ENCODE measurements at places on chromosomes 7 and 10. TPM values are rescaled to one million over a fixed set of nuclear protein-coding genes. Genes with fewer than 3 reads are reported as not detected.

DNA sequence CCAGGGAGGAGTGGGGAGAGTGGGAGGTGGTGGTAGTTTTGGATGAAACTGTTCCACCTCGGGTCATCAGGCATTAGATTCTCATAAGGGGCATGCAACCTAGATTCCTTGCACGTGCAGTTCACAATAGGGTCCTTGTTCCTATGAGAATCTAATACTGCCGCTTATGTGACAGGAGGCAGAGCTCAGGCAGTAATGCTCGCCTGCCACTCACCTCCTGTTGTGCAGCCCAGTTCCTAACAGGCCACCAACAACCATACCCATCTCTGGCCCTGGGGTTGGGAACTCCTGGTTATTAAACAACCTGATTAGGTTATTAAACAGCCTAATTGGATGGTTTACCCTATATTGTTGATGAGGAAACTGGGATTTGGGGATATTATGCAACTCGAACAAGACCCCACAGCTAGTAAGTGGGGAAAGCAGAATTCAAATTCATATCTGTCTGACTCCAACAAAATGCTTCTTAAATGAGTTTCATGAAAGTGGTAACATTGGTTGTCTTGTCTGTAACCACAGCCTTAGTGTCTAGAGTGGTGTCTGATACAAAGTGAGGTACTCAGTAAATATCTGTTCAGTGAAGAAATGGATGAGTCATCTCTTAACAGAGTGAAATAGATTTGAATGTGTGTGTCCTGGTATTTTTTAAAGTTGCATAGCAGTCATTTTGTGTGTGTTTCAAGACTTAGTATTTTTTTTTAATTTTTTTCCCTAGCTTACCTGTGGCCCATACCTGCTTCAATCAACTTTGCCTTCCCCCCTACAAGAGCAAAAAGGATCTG lies 101.6 kb downstream of the HECTD2 start:
- no peak for DNase-seq

- no peak for DNase-seq
These were observed 32.0 kb upstream of the NRG3 start for GRCh38 chr10:81843042-81843441.

DNA sequence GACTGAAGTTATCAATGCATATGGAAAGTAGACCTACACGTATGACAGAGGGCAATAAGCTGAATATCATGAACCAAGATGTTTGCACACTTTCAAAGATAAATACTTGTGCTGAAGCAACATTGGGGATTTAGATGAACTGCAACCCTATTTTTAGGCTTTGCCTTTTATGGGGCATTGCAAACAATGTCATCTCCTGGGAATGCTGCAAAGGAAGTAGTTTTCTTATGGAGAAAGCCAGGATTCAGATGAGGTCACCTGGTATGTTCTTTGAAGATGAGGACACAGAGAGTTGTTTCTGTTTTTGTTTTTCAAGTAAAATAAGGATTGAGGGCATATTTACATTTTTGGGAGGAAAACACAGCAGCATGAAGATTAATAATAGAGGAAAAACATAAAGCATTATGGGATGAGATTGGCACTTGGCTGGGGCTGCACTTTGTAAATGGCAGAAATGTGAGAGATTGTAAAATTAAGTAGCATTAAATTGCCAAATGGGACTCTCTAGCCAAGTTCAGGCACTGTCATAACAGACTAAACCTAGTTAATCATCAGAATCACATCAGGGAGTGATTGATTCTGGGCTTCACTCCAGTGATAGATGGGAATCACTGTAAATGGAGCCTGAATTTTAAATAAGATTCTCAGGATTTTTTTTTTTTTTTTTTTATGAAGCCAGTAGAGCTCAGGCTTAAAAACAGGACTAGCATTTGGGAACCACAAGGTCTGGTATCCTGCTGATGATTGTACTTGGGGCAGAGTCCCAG lies 63.1 kb downstream of the MALRD1 start:
- DNase-seq = no peak

DNA sequence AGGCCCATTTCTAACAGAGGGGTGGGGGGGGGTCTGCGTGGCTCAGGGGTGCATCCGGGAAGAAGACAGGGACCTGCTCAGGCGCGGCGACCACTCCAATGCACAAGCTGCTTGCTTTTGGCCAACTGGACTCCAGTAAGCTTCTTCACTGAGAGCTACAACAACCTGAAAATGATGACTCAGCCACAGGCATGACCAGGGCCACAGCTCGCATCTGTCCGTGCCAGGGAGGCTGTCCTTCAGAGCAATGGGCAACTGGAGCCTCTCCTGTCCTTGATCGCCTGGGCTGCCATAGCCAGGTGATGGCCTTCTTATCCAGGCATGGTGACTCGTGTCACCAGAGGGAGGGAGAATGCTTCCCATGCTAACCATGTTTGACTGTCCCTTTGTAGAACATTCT lies 81.6 kb upstream of the RNF32 start:
- DNase-seq = no peak

GRCh38 chr10:3886191-3886590 lies 101.2 kb upstream of the KLF6 start:
- no peak for DNase-seq

DNA sequence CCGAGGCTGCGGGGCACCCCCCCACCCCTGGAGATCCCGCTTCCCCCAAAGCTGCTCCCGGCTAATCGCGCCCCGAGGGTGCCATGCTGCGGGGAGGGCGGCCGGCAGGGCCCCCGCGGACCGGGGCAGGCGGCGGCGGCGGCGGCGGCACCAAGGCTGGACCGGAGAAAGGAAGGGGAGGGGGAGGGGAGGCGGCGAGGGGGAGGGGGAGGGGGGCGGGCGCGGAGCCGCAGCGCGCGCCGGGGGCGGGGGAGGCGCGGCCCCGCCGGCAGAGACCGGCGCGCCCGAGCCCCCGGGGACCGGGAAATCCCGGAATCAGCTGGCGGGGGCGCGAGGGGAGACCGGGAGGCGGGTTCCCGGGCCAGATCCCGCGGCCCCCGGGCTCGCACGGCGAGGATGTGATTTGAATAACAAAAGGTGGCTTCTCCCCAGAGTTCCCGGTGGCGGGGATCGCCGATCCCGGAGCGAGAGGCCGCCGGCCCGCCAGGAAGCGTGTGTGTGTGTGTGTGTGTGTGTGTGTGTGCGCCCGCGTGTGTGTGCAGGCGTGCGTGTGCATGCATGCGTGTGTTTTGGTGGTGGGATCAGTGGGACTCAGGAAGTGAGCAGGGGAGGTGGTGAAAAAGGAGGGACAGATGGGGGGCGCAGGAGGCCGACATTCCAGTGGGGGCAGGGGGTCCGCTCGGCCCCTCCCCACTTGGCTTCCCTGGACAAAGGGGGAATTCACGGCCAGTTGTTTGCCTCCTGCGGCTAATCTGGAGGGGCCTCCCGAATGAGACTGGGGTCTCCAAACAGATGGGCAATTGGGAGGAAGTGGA lies 99.5 kb downstream of the HIP1 start:
- peak; percentile 45 for DNase-seq

GRCh38 chr10:131172433-131172832 lies 139.1 kb downstream of the TCERG1L start:
- no peak for DNase-seq

The HOXA6 gene
- 28.5 TPM for polyA plus RNA-seq

The NUDT1 gene
- 19.3 TPM for polyA plus RNA-seq

The EGR2 gene
- polyA plus RNA-seq = 0.93 TPM

The GRB10 gene
- polyA plus RNA-seq = 25.7 TPM

The PNLIPRP3 gene
- not detected for polyA plus RNA-seq
